MCF 10A (cell line): ENCODE measurements at places on chromosomes 6 and 20.
A peak's percentile ranks its signal among the peaks of the same experiment; 100 is the strongest.

DNA sequence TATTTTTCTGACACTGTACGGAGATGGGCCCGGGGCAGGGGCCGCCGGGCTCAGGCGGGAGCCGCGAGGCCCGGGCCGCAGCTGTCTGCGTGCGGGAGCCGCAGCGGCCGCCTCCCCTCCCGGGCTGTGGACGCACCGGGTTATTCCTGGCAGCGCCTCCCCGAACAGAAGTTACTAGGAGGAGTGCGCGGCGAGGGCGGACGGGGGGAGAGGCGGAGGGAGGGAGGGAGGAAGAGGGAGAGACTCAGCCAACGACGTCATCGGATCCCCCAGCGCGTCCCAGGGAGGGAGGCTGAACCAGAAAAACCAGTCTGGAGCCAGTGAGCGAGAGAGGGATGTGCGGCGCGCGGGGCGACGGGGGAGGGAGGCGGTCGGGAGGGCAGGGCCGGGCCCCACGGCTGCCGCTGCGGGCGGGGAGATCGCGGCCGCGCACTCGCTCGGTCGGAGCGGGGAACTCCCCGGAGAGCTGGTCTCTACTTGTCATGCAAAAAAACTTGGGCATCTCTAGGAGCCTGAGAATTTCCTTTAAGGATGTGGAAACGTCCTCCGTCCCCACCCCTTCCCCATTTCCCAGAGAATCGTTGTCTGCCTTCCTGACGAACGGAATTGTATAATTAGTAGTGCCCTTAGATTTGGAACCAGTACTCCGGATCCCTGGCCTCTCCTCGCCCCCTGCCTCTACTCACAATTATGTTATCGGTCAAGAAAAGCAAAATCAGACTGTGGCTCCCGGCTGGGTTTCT, 1.4 kb upstream of the HIVEP2 start:
- peak; percentile 99 for DNase-seq

DNA sequence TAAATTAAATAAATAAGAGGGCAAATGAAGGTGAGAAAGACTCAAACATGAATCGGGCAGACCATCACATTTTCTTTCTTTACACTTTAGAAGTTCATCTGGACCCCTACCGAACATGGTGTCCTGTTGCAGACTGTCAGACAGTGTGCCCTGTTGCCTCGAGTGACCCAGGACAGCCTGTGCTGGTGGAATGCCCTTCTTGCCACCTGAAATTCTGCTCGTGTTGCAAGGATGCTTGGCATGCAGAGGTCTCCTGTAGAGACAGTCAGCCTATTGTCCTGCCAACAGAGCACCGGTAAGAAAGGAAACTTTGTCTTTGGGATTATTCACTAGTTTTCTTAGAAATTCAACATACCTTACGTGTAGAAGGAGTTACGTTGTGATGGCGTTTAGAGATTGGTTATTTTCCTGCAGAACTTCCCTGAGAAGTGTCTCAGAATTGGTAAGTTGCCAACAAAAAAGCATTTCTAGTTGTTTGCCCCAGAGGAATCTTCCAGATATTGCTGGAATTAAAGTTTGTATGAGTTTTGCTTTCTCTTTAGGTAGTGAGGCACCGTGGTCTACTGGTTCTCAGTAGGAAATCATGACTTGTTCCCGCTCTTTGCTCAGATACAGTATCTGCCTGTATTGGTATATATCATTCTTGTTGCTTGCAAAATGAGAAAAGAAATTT, 70.1 kb downstream of the RNF144B start:
- no peak for DNase-seq

- DNase-seq: peak; percentile 52
Observed at GRCh38 chr6:157469378-157469777, 88.4 kb downstream of the ZDHHC14 start.

GRCh38 chr6:3749977-3750316, 1.6 kb downstream of the PXDC1 start:
- peak; percentile 77 for DNase-seq
